Calu3 (cell line): ENCODE measurements at places on chromosomes 12 and 14. TPM values are rescaled to one million over a fixed set of nuclear protein-coding genes. Genes with fewer than 3 reads are reported as not detected.
A peak's percentile ranks its signal among the peaks of the same experiment; 100 is the strongest.

The TMEM119 gene
- not detected in 2 replicates for total RNA-seq

The HOXC9 gene
- 0.42 and 0.54 TPM in 2 replicates for total RNA-seq

The KRT86 gene
- total RNA-seq: 2.6 and 3.6 TPM in 2 replicates

The ACRBP gene
- total RNA-seq: 2.9 and 4.1 TPM in 2 replicates

The MSI1 gene
- 0.56 and 1.4 TPM in 2 replicates for total RNA-seq

The CDH24 gene
- 5.0 and 5.7 TPM in 2 replicates for total RNA-seq

DNA sequence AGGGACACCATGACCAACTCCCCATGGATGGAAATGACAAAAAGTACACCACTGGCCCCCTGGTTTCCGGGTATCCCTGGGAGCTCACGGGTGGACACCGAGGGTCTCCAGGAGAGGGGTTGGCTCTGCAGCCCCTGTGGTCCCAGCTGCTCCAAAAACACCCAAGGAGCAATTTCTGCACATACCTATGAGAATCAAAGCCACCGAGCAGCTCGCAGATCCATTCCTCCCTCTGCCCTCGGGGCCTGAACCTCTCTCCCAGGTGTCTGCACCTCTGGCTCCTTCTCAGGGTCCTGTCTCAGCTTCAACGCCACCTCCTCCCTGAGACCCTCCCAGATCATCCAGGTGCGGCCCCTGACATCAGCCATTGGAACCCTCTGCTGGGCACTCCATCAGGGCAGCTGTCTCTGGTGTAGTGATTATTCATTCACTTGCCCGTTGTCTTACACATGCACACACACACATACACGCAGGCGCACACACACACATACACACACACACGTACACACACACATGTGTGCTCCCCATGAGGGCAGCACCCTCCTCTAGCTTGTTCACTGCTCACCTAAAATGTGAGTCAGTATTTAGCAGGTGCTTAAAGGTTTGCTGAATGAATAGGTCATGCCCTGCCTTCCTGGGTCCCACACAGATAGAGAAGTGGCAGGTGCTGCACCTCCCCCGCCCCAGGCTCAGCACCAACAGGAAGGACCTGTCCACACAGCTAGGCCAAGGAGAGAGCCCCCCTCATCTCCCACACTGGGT lies 5.9 kb downstream of the RIMBP2 start:
- H3K4me3 ChIP-seq: no peak overlapping the region
- H3K27ac ChIP-seq: no peak overlapping the region
- peaks cover 43% of the 10 kb centered on the region for H3K27me3 ChIP-seq
- DNase-seq: no peak

DNA sequence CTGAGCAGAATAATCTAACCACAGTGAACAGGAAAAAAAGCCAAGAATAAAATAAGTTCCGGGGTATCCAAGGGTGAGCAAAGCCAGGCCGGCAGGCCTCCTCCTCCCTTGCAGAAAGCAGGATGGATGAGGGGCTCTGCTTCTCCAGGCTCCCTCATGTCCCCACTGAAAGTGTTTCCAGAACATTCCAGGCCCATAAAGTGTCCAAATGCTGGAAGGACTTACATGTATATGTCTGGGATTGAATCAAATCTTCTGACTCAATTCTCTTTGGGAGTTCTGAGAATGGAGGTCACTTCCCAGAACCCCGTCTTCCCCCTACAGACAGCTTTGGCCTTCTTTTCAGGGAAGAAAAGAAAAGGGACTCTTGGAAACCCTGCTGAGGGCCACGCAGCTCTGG lies 25.0 kb upstream of the BDKRB1 start:
- no peak overlapping the region for H3K27ac ChIP-seq
- H3K36me3 ChIP-seq: no peaks in the 10 kb centered on the region
- peaks cover 12% of the 10 kb centered on the region for H3K27me3 ChIP-seq
- DNase-seq: no peak
- H3K4me1 ChIP-seq: no peaks in the 10 kb centered on the region
- H3K4me3 ChIP-seq: no peak overlapping the region

DNA sequence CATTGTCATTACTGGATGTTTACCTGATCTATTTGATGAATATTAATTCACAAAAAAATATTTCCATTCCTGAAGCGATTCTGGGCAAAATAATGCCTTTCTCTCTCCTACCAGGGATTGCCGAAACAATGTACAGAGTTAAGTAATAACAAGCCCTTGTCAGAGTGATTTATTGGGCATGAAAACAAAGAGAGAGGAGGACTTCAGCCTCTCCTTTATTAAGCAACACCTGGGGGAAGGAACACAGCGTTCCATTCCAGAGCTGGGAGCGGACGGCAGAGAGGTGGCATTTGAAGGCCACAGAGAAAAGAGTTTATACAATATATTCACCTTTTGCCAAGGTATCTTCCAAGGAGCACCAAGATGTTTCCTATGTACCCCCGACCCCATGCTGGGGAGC lies 165.8 kb downstream of the KSR2 start:
- no peaks in the 10 kb centered on the region for H3K27me3 ChIP-seq
- H3K36me3 ChIP-seq: no peaks in the 10 kb centered on the region
- no peak overlapping the region for H3K27ac ChIP-seq
- H3K4me1 ChIP-seq: no peaks in the 10 kb centered on the region

GRCh38 chr12:107594995-107595394 lies 90.6 kb upstream of the PWP1 start:
- no peak overlapping the region for H3K27ac ChIP-seq
- peaks cover 5% of the 10 kb centered on the region for H3K36me3 ChIP-seq
- no peak overlapping the region for H3K4me3 ChIP-seq
- H3K27me3 ChIP-seq: peaks cover 35% of the 10 kb centered on the region
- no peaks in the 10 kb centered on the region for H3K4me1 ChIP-seq
- DNase-seq: no peak

- peak; percentile 64 for DNase-seq
- H3K27ac ChIP-seq: no peak overlapping the region
- H3K36me3 ChIP-seq: peaks cover 6% of the 10 kb centered on the region
- H3K4me3 ChIP-seq: no peak overlapping the region
- no peaks in the 10 kb centered on the region for H3K4me1 ChIP-seq
Measured at GRCh38 chr12:132413931-132414588, 75.9 kb upstream of the FBRSL1 start.

DNA sequence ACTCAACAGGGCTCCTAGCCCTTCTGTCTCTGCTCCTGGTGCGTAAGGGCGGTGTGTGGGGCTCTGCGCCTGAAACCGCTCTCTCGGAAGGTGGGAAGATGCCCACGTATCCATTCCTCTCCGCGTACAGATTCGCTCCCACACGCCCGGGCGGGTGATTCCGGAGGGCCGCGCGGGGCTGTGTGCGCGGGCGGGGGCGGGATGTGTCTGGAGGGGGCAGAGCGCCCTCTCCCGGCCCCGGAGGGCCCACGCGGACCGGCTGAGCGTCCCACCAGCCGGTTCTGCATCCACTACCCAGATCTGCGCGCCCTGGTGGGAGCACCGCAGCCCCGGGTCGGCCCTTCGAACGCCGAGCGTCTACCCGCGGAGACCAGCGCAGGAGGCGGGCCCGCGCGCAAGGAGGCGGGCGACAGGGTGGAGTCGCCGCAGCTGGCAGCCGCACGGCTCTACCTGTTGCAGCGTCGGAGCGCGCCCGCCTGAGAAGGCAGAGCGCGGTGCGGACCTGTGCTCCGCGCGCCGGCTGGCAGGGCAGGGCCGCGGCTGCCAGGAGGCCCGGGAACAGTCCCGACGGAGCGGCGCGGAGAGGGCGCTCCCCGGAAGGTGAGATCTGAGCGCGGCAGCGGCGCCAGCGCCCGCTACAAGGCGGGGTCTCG lies 1.4 kb upstream of the KCNK13 start:
- DNase-seq: peak; percentile 63
- peak overlapping the region; percentile 75 for H3K4me3 ChIP-seq
- H3K36me3 ChIP-seq: peaks cover 11% of the 10 kb centered on the region

GRCh38 chr14:76514213-76514998 lies 138.5 kb downstream of the ESRRB start:
- DNase-seq: peak; percentile 26
- no peak overlapping the region for H3K27ac ChIP-seq
- H3K27me3 ChIP-seq: peaks cover 91% of the 10 kb centered on the region
- no peaks in the 10 kb centered on the region for H3K36me3 ChIP-seq
- H3K4me3 ChIP-seq: no peak overlapping the region
- H3K4me1 ChIP-seq: no peaks in the 10 kb centered on the region

DNA sequence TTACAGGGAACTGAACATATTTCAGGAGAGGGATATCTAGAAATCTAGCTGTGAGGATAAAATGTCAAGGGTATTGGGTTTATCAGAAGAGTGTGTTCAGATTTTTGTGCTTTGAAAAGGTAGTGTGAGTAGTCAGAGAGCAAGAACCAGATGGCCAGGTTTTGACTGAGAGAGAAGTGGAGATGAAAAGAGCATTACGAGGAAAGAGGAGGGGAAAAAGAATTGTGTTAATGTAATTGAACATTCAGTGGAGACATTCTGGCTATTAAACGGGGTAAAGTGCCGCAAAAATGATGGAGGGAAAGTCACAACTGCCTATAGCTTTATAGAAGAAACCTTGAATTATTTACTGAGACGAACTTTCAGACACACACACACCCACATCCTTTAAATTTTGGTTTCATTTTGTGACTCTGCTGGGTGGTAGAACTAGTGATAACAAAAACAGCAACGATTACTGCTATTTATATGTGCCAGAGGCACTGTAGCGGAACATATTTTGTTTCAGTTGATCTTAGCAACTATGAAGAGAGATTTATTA lies 213.6 kb downstream of the ERC1 start:
- H3K4me1 ChIP-seq: peaks cover 8% of the 10 kb centered on the region
- no peaks in the 10 kb centered on the region for H3K36me3 ChIP-seq
- H3K4me3 ChIP-seq: no peak overlapping the region
- H3K27me3 ChIP-seq: no peaks in the 10 kb centered on the region
- no peak for DNase-seq

DNA sequence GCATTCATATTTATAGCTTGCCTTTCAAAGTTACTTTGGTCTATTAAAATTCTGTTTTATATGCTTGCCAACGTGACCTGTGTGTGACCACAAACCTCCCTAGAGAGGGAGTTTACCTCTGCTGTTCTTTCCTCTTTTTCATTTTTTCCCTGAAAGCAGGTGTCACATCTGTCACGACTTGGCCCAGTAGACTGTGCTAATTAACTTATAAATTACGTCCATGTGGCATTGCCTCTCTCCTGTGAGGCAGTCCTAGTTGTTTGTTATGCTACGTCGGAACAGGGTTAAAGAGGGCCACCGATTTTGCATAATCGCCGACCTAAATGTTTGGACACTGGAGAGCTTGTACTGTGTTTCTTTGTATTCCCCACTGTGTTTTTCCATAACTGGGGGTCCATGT lies 343.9 kb upstream of the FLRT2 start:
- H3K36me3 ChIP-seq: no peaks in the 10 kb centered on the region
- H3K4me1 ChIP-seq: no peaks in the 10 kb centered on the region
- no peak for DNase-seq
- H3K27ac ChIP-seq: no peak overlapping the region
- no peak overlapping the region for H3K4me3 ChIP-seq

DNA sequence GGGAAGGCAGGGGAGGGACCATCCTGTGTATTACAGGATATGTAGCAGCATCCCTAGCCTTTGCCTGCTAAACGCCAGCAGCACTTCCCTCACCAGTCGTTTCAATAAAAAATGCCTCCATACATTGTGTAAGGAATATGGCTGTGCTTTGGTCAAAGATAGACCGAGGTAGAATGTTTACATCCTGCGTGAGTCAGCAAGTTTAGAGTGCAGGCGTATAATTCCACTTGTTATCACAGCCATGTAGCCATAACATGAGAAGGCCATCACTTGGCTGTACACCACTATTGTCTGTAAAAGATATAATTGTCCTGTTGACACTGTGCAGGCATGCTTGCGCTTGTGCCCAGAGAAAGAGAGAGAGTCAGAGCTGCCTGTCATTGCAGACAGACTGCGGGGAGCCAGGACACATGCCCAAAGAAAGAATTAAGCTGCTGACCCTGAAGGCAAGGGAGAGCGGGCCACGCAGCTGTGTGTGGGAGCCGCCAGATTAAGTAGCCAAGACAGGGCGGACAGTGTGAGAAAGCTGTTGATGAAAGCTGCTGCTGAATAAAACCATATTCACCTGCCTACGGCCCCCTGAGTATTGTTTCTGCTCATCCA lies 68.4 kb downstream of the CRACR2A start:
- no peak overlapping the region for H3K27ac ChIP-seq
- H3K27me3 ChIP-seq: peaks cover 4% of the 10 kb centered on the region
- H3K36me3 ChIP-seq: no peaks in the 10 kb centered on the region
- H3K4me3 ChIP-seq: no peak overlapping the region

GRCh38 chr12:47777151-47777550 lies 4.1 kb downstream of the SLC48A1 start:
- DNase-seq: no peak
- H3K4me3 ChIP-seq: no peak overlapping the region
- H3K4me1 ChIP-seq: peaks cover 7% of the 10 kb centered on the region
- H3K36me3 ChIP-seq: peaks cover 33% of the 10 kb centered on the region

DNA sequence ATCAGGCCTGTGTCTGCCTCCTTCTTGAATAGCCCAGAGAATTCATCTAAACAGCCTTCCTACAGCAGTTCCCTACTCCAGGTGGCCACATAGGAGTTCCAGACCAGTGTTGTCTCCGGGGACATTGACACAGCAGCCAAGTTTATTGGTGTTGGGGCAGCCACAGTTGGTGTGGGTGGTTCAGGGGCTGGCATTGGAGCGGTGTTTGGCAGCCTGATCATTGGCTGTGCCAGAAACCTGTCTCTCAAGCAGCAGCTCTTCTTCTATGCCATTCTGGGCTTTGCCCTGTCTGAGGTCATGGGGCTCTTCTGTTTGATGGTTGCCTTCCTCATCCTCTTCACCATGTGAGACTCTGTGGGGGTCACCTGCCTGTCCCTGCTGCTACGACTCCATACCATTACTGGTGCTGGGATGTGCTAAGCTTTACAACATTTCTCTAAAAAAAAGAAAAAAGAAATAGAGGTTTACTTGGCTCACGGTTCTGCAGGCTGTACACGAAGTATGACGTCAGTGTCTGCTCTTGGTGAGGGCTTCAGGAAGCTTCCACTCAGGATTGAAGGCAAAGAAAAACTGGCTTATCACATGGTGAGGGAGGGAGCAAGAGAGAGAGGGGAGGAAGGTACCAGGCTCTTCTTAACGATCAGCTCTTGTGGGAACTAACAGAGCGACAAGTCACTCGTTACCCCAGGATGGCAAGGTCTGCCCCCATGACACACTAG lies 57.5 kb downstream of the CHST11 start:
- no peak overlapping the region for H3K4me3 ChIP-seq
- H3K4me1 ChIP-seq: no peaks in the 10 kb centered on the region
- no peak overlapping the region for H3K27ac ChIP-seq
- peaks cover 51% of the 10 kb centered on the region for H3K27me3 ChIP-seq

DNA sequence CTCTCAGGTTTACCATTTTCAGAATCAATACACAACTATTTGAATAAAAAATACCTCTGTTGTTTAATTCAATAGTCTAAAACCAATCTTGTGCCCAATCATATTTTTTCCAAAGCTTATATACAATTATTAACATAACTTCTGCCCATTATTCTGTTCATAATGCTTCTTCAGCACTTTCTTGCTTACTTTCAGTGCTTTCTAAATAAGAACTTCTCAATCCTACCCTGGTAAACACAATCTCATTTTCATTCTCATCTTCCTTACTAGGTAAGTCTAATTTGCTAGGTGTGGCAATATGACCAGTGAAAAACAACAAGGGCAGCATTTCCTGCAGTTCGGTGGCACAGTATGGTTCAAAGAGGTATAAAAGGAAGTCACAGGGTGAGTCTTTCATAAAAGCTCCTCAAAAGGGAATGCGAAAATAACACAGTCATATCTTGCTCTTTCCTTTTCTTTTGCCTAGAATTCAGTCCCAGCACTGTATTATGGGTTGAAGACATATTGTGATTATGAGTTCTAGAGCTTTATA lies 103.5 kb downstream of the FOXG1 start:
- no peak overlapping the region for H3K27ac ChIP-seq
- no peaks in the 10 kb centered on the region for H3K4me1 ChIP-seq
- no peak for DNase-seq
- H3K27me3 ChIP-seq: no peaks in the 10 kb centered on the region
- no peaks in the 10 kb centered on the region for H3K36me3 ChIP-seq
